ENCODE measurements at places on chromosomes 12 and 14.

DNA sequence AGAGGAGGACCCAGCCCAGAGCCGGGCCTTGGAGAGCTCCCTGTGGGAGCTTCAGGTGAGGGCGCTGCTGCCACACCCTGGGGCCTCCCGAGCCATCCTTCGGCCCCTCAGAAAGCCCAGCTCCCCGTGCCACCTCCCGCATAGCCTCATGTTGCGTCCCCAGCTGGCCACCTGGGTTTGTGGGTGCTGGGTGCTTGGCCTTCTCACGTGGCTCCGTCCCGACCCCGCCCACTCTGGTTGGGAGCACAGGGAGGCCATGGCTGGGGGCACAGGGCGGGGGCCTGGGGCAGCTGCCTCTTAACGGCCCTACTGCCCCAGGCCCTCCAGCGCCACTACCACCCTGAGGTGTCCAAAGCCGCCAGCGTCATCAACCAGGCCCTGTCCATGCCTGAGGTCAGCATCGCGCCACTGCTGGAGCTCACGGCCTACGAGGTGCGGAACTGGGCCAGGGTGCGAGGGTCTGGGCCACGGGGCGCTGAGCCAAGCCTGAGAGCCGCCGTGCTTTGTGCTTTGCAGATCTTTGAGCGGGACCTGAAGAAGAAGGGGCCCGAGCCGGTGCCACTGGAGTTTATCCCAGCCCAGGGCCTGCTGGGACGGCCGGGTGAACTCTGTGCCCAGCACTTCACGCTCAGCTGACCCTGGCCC is 7.6 kb downstream of the NOC4L start:
- no peak for DNase-seq

DNA sequence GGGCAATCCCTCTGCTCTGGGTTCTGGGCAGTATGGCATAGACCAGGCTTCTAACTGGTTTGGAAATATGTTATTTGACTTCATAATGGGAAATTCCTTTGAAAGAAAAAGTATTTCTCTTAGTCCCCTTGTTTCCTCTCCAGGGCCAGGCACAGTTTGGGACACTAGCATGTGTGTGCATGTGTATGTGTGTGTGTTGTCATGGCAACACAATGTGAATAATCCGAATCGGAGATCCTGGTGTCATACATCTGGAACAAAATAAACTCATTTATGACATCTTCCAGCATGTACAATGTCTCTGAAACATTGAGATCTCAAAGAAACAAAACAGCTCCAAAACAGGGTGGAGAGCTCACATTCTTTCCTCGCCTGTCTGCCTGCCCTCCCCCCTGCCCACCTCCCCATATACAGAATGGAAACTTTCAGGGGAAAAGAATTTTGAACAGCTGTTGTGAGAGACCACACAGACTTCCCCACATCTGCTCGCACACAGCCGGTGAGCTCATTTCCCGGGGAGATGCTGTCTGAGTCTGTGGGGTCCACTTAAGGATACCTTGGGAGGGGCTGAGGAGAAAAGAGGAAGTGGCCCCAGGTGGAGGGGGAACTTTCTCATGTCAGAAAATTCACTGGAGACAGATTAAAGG is 55.5 kb upstream of the PARP11 start:
- DNase-seq = no peak

DNA sequence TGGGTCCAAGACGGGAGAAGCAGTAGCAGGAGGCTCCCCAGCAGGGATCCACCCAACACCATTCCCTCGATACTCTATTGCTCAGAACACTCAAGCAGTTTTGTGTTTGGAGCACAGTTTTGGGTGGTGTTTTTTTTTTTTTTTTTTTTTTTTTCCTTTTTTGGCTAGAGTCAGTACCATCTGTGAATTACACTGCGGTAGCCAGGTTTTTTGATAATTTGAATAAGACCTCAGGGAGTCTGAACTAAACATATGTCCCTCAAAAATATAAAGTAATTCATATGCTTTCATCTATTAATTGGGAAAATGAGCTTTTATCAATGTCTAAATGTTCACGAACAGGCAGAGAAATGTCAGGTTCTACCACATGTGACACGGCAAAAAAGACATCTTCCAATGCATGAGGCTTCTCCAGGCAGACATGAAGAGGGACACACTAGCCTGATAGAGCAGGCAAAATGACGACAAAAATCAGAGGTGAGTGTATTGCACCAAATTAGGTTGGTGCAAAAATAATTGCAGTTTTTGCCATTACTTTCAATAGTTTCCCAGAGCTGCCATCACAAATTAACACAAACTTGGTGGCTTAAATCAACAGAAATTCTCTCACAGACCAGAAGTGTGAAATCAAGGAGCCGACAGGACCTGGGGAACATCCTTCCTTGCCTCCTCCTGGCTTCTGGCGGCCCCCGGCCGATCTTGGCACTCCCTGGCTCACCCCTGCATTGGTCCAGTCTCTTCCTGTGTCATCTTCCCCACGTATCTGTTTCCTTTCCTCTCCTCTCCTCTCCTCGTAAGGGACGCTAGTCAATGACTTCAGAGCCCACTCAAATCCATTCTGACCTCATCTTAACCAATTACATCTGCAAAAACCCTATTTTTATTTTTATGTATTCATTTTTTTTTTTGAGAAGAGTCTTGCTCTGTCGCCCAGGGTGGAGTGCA is 33.9 kb downstream of the FOXN3 start:
- DNase-seq = no peak

- no peak for DNase-seq
Measured at GRCh38 chr14:90733139-90733808, 83.0 kb downstream of the TTC7B start.

DNA sequence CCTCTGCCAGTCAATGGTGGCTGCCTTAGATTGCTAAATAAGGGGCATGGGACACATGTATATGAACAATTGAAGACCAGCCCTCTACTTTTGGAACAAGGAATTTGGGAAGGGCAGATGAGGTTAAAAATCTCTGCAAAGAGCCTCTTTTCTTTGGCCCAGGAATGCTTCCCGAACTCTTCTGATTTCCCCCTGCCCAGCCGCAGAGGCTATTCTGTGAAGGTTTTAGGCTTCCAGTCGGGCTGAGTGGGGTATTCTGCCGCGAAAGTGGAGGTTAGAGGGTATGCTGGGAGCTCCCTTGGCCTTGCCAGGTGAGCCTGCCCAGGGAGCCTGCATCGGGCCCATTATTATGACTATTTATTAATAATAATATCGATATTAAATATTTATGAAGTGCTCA is 1.2 kb downstream of the POU6F1 start:
- DNase-seq = no peak

DNA sequence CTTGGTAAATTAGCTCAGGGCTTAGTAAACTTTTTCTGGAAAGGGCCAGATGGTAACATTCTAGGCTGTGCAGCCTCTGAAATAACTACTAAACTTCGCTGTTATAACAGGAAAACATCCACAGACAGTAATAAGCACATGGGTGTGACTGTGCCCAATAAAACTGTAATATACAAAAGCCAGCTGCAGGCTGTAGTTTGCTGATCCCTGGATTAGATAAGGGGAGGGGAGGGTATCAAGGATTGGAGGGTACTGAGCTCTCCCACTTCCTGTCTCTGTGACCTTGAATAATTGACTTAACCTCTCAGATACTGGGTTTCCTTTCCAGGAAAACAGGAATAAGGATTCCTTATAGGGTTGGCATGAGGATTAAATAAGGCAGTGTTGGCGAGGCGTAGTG is 81.2 kb downstream of the CCDC60 start:
- DNase-seq = no peak

DNA sequence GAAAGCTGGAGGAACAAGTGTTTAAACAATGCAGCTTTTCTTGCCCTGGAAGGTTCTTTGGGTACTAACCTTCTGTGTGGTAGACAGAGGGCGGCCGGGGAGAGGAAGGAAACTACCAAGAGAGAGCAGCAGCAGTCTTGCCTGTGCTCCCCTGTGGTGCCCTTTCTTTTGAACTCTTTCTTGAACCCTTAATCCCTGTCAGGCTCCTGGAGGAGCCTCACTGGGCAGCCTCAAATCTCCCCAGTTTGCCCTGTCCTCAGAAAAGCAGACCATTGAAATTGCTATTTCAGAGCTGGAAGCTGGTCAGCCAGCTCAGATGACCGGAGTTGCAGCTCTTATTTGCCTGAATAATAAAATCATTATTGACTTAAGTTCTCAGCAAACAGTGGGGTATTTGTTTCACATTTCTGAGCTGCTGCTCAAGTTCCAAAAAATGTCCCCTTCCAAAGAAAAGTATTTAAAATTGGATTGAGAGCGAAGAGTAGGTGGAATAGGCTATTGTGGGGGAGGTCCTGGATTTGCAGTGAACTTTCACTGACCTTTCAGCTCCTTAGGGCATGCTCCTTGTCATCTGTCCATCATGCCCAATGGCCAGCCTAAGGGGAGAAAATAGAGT is 42.1 kb upstream of the RNASE3 start:
- DNase-seq = no peak

GRCh38 chr12:112800183-112800582 is 8.6 kb downstream of the RPH3A start:
- no peak for DNase-seq

- DNase-seq = no peak
Measured at GRCh38 chr12:32765906-32766305, 10.2 kb upstream of the YARS2 start.

GRCh38 chr12:122035292-122035691 is 13.6 kb downstream of the BCL7A start:
- DNase-seq = no peak

DNA sequence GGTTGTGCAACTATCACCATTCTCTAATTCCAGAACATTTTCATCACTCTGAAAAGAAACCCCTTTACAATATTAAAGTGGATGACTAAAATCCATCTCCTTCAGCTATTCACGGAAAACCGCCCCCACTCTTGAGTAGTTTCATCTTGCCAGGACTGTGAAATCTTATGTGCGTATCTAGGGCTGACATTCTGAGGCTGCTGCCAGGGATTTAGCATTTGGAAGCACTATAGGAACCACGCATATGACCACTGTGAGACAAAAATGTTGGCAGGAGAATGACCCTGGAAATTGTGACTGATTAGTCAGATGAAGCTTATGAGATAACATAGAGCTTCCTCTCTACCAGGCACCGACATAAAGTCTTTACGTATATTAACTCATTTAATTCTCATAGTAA is 305.2 kb upstream of the PDE3A start:
- DNase-seq = no peak

GRCh38 chr14:23008831-23009230 is 1.1 kb downstream of the C14orf93 start:
- DNase-seq = no peak

DNA sequence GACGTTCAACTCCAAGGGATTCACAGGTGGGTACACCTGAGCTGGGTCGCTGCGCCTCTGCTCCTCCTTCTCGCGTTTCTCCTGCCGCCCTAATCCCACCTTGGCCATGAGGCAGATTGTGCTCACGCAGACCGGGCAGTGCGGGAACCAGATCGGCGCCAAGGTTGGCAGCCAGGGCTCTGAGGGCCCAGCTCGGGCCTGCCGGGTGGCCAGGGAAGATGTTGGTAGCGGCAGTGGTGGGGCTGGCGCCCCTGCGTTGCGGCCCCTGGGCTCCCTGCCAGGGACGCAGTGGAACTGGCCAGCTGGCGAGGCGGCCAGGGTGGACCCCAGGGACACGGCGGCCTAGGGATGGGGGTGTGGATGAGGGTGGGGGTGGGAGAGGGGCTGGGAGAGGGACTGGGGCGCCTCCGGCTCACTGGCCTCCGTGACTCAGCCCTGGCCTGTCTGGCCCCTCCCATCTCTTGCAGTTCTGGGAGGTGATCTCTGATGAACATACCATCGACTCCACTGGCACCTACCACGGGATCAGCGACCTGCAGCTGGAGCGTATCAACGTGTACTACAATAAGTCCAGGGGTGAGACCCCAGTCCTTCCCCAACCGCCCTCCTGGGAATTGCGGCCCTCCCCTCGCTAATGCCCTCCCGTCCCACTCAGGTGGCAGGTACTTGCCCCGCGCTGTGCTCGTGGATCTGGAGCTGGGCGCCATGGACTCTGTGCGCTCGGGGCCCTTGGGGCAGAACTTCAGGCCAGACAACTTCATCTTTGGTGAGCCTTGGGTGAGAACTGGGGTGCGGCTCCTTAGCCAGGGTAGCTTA is 114.9 kb upstream of the ALG10B start:
- DNase-seq = no peak

DNA sequence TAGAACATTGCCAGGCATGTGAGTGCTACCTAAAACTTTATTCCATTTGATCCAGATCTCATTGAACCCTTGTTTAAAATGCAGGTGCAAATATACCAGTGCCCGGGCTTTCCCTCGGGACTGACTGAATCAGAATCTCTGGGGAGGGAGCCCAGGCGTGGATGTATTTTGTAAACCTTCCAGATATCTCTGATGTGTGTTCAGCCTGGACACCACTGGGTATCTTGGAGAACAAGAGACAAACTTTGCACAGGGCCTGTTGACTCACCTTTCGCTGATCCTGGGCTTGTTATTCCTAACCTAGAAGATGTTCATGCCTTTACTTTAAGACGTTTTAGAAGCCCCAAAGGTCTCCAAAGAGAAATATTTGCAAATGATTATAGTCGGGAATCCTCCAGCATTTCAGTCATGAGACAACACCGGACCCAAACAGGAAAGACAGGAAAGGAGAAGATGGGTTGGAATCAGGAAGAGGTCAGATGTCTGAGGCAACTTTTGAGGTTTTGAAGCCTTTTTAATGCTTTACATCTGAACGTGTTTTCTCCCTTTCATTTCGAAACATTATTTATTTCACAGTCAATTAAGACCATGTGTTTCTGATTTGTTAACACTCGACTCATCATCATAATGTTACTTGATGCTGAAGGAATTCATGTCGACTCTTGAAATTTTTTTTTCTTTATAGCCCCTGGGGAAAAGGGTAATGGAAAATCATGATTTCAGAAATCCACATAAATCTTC is 118.6 kb downstream of the PLXNC1 start:
- peak; percentile 50 for DNase-seq

- DNase-seq = no peak
Measured at GRCh38 chr12:46158501-46158900, 110.3 kb downstream of the SLC38A1 start.

DNA sequence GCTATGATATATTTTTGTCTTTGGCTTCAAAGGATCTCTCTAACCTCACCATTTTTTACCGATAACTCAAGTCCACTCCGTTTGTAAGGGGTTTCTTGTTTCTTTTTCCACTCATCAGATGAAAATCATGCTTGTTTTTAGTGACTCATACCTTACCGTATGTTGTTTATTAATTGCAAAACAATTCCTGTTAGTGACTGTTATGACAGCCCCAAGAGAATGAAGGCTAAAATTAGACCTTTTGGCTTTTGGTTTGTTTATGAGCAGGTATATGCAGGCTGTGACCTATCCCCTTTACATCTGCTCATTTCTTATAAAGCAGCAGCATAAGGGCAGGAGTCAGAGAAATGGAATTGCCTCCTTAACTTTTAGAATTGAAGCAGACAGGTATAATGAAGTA is 319.8 kb downstream of the CEP128 start:
- DNase-seq = peak; percentile 61

GRCh38 chr12:110670161-110670701 is 18.7 kb downstream of the HVCN1 start:
- DNase-seq = no peak

DNA sequence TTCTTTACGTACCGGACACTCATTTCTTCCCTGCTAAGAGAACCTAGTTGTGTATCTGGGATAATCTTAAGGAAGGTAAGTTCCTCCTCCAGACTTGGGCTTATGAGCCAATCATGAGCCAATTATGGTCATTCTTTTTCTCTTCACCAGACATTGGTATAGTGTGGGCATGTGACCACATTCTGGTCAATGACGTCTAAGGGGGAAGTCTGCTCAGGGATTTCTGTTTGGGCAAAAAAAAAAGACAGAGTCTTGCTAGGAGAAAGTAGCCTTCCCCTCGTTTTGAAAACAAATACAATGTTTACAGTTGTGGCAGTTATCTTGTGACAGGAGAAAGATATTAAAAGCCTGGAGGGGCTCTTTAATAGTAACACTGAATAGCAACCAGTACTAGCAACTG is 20.1 kb upstream of the PLXNC1 start:
- DNase-seq = no peak

GRCh38 chr12:49088150-49088931 is 6.3 kb downstream of the DHH start:
- peak; percentile 81 for DNase-seq
